ENCODE measurements at places on chromosomes 13 and 19.
A peak's percentile ranks its signal among the peaks of the same experiment; 100 is the strongest.

GRCh38 chr19:31118287-31118955 lies 230.8 kb downstream of the TSHZ3 start:
- no peak for DNase-seq

DNA sequence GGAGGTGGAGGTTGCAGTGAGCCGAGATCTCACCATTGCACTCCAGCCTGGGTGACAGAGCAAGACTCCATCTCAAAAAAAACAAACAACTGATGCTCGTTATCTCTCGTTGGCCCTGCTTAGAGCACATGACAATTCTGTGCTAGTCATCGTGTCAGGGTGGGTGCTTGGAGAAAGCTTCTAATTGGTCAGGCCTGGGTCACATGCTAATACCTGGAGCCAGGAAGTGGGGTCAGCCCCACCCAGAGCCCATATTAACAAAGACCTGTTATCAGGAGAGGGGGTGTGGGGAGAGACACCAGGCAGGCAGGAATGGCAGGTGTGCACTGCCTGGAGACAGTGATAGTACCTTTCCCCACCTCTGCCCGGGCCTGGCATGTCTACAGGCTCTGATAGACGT lies 84.9 kb downstream of the DPF1 start:
- no peak for DNase-seq

- peak; percentile 68 for DNase-seq
Measured at GRCh38 chr13:44576351-44577235, 463 bp upstream of the TSC22D1 start.

- DNase-seq, result no peak
Measured at GRCh38 chr13:51269039-51269438, 46.8 kb downstream of the FAM124A start.

- DNase-seq, result no peak
Measured at GRCh38 chr13:84574851-84575250, 692.6 kb upstream of the SLITRK1 start.

GRCh38 chr13:114118511-114119123 lies 13.8 kb downstream of the RASA3 start:
- no peak for DNase-seq

GRCh38 chr13:20492641-20493040 lies 33.0 kb downstream of the CRYL1 start:
- no peak for DNase-seq

GRCh38 chr13:49539313-49539712 lies 43.6 kb downstream of the PHF11 start:
- DNase-seq, result no peak

- no peak for DNase-seq
Measured at GRCh38 chr19:45368737-45369340, 1.5 kb downstream of the ERCC2 start.

DNA sequence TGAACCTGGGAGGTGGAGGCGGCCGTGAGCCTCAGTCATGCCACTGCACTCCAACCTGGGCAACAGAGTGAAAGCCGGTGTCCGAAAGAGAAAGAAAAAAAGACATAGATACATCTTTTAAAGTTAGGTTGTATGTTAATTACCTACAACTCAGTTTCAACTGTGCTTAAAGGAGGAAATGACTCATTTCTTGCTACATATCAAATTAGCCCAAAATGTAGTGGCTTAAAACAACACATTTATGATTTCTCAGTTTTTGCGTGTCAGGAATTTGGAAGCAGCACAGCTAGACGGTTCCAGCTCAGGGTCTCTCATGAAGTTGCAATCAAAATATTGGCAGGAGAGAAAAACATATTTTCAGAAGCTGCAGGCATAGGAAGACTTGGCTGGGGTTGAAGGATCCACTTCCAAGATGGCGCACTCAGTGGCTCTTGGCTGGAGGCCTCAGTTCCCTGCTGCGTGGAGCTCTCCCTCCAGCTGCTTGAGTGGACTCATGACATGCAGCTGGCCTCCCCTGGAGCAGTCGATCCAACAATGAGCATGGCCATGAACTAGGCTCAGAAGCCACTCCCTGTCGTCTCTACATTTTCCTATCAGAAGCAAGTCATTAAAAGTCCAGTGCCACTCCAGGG lies 7.1 kb downstream of the LDLR start:
- DNase-seq, result no peak

DNA sequence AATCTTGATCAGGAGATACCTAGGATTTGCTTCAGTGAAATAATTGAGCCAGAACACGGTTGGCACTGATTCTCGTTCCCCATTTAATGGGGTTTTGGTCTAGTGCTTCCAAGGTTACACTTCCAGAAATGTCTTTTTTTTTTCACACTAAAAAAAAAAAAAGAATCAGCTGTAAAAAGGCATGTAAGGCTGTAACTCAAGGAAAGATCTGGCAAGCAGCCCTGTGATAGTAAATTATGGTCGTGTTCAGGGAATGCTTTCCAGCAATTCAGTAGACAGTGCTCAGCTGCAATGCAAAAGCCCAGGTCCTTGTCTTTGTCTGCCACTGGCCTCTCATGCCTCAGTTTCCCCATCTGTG lies 27.2 kb upstream of the NDUFS7 start:
- DNase-seq, result no peak

DNA sequence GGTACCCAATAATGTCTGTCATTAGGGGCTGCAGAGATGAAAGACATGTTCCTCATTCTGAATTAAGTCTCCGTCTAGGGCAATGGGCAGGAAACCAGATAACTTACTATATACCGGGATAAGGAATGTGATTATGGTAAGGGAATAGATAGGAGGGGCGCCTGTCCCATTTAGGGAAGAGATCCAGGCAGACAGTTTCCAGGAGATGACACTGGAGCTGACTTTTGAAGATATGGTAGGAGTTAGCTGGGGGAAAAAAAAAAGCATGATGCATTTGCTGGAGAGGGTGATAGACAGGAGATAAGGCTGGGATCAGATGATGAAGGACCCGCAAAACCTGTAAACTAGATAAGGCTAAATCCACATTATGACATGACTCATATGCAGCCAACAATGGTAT lies 340.7 kb downstream of the DCT start:
- no peak for DNase-seq

DNA sequence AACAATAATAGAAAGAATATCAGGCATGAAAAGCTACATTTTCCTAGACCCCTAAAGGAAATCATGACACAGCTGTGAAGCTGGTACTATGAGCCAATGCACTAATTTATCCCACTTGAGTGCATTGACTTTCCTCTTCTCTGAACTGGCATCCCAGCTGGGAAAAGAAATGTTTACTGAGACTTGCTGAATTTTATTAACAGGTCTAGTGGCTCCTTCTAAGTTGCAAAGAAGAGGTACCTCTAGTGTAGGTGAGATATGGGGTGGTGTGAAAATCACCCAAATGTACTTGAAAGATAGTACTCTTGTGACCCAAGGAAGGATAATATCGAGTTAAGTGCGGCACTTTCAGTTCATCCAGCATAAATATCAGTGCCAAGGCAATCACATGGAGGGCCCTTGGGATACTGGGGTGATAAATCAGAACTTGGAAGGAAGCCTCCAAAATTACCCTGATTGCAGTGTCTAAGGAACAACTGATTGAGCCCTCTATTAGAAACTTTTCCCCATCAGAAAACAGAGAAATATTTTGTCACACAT lies 369.2 kb downstream of the PCDH9 start:
- no peak for DNase-seq

DNA sequence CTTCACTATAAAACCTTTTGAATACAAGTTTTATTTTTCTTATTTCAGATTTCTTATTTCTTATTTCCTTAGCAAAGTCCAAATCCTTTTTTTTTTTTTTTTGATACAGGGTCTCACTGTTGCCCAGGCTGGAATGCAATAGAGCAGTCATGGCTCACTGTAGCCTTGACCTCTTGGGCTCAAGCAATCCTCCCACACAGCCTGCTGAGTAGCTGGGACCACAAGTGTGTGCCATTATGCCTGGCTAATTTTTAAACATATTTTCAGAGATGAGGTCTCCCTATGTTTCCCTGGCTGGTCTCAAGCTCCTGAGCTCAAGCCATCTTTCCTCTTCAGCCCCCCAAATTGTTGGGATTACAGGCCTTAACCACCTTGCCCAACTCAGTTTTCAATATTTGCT lies 334.3 kb downstream of the DLEU7 start:
- no peak for DNase-seq

GRCh38 chr19:35669566-35669965 lies 3.2 kb downstream of the UPK1A start:
- no peak for DNase-seq

DNA sequence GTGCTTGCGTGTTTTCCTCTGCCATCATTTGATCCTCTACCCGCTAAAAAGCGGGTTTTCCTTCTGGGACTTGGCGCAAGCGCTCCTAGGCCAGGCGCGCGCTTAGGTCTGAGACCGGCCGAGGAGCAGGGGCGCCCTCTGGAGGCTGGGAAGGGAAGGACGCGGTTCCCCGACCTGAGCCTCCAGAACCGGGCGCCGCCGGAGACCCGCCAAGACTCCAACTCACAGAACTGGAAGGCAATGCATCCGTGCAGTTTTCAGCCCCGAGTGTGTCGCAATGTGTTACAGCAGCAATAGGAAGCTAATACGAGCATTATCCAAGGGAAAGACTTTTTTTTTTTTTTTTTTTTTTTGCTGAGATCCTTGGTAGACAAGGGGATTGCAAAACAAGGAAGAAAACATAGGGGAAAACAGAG lies 190.9 kb downstream of the COL4A1 start:
- no peak for DNase-seq

GRCh38 chr13:111920306-111920931 lies 146.5 kb upstream of the SOX1 start:
- peak; percentile 50 for DNase-seq

DNA sequence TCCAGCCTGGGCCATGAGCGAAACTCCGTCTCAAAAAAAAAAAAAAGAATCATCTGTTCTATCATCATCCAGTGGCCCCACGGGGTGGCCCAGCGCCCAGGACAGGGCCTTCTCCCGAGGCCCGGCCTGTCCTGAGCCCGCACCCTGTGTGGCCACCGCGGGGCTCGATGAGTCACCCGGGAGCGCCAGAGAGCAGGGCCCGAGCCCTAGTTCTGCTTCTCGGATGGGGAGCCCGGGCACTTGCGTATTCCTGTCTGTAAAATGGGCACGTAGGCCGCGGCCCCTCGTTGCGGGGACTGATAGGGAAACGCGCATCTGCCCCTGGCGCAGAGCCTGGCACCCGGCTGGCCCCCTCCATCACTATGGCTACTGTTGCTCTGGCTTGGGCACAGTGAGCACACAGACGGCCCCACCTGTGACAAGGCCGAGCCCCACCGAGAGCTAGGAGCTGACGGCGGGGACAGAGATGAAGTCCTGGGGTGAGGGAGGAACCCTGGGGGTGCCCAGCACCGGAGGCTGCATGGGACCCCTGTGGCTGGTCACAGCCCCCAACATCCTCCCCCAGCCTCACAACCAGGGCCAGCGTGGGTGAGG lies 21.3 kb upstream of the UQCR11 start:
- DNase-seq, result no peak

- no peak for DNase-seq
Measured at GRCh38 chr13:76538004-76538403, 348.2 kb downstream of the KCTD12 start.

- DNase-seq, result no peak
Measured at GRCh38 chr13:48476686-48477085, 56.2 kb downstream of the RCBTB2 start.

GRCh38 chr19:51712461-51713081 lies 11.2 kb downstream of the HAS1 start:
- DNase-seq, result no peak

GRCh38 chr19:6590827-6591319 lies at the start of gene CD70:
Gene CD70, minus strand, starts transcription at chr19:6591150. Its CDS starts 148 bp downstream, at chr19:6591002.
- DNase-seq, result no peak

GRCh38 chr19:3801412-3802096 lies 15.4 kb upstream of the MATK start:
- DNase-seq, result no peak

DNA sequence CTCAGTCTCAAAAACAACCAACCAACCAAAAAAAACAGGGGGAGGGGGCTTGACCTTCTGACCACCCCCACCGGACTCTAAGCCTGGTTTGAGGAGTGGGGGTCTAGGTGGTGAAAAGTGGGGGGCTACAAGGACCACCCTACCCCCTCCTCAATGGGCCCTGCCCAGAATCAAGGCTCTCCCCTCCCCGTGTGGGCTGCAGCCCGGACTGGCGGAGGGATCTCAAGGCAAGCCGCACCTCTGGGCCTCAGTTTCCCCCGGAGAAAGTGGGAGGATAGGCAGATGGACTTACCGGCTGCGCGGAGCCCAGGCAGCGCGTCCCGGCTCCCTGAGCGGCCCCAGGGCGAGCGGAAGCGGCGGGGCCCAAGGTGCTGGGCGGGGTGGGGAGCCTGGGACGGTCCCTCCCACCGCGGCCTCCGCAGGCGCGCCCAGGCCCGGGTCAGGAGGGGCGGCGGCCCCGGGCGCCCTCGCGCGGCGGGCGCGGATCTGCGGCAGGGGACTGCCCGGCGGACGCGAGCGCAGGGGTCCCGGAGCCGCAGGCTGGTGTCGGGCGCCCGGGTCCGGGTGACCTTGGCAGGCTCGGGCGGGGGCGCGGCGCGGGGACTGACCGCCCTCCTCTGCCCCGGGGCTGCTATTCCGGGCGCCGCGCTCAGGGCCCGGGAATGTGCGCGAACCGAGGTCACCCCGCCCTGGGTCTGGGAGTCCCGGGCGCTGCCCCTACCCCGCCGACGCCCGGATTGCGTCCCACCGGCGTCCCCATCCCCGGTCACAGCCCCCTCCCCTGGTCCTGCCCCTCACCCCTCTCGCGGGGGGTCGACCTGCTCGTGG lies at the start of gene ADAMTSL5:
Gene ADAMTSL5, minus strand, starts transcription at position 349 of the 828 bp plus-strand sequence. CDS start 2,076 bp downstream, outside the sequence.
- DNase-seq, result no peak

- DNase-seq, result no peak
Measured at GRCh38 chr13:112616586-112617362, 28.8 kb upstream of the TUBGCP3 start.

DNA sequence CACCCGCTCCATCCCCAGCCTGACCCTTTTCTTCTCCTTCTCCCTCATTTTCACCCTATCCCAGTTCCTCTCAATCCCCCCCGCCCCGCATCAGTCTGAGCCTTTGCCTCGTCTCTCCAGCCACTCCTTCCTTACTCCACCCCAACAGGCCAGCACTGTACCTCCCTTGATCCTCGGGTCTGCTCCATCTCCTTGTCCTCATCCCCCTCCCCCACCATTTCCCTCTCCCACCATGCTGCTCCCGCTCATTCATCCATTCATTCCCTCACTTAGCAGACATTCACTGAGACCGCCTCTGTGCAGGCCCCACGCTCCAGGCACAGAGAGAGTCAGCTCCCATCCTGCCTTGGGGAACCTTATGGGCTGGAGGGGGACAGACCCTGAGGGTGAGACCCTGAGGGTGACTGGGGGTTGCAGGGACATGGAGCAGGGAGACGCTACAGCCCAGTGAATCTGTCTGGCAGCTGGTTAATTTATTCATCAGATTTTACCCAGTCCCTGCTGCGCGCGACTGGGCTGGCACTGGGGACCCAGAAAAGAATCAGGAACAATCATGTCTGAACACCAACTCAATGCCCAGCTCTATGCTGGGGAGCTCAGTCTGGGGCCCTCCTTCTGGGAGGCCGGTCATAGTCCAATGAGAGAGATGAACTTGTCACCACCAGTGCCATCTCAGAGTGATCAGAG lies 881 bp downstream of the ARHGAP33 start:
- peak; percentile 57 for DNase-seq

Data from suprapubic skin (tissue), 4 donors.